ENCODE measurements at places on chromosomes 2 and 18.

- no peak for DNase-seq
These were observed 3.9 kb downstream of the TANK start for GRCh38 chr2:161164161-161164560.

DNA sequence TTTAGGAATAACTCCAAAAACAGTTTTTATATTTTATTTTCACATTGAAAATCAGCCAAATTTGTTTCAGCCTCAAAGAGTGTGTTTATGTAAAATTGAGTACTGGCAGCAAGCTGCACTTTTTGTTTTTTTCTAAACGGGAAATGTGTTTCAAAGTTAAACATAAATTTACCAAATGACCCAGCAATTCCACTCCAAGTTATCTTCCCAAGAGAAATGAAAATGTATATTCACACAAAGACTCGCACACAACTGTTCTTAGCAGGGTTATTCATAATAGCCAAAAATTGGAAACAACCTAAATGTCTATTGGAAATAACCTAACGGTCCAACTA is 9.3 kb downstream of the ALPK2 start:
- no peak for DNase-seq

GRCh38 chr2:173223871-173224270 is 130.8 kb upstream of the CDCA7 start:
- no peak for DNase-seq

DNA sequence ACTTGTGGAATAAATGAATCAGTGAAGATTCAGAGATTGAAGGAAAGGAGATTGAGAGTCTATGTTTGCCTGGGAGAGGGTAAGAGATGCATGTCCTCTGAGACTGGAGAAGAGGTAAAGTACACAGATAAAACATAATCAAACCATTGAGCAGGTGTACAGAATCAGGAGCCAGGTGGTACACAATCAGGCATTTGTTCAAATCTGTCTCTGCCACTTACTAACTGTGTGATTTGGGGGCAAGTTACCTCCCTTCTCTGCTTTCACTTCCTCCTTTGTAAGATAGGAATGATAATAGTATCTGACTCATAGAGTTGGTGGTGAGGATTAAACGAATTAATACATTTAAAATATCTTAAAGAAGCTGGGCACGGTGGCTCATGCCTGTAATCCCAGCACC is 94.0 kb downstream of the CDK15 start:
- DNase-seq = no peak

GRCh38 chr2:128024816-128025215 is 3.0 kb downstream of the SAP130 start:
- DNase-seq = no peak

GRCh38 chr2:207285473-207285815 is 119.7 kb upstream of the KLF7 start:
- no peak for DNase-seq

DNA sequence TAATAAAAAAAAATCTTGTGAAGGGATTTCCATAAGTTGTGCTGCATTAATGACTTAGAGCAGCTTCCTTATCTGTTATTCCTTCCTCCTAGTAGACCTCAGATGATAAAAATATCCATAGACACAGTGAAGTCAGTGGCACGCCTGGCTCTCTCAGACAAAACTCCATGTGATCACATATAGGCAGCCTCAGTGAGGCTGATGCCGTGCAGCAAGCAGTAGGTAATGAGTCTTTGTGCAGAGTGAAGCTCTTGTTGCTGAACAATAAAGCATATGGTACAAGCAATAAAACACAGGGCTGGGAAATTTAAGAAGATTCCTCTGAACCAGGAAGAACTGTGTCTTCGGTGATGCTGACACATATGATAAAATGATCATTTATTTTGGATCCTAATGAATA is 102.7 kb downstream of the CSRNP3 start:
- no peak for DNase-seq

- no peak for DNase-seq
These were observed 29.0 kb upstream of the TTR start for GRCh38 chr18:31562726-31563125.

DNA sequence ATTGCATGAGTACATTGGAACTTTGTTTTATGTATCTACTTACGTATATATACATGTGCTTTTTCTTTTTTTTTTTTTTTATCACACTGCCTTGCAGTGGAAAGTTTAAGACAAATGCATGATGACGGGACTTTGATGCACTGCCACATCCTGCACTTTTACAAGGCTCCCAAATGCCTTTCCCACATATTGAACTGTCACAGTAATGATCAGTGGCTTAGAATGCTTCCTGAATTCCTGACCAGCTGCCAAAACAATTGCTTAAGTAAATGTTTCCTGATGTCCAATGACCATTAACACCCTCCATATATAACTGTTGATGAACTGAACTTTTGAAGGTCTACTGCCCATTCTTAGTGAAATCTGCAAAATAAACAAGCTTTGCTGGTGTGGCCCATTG is 60.2 kb downstream of the LYPD6B start:
- no peak for DNase-seq

- DNase-seq = no peak
These were observed 12.4 kb downstream of the ALPK2 start for GRCh38 chr18:58616446-58616845.

DNA sequence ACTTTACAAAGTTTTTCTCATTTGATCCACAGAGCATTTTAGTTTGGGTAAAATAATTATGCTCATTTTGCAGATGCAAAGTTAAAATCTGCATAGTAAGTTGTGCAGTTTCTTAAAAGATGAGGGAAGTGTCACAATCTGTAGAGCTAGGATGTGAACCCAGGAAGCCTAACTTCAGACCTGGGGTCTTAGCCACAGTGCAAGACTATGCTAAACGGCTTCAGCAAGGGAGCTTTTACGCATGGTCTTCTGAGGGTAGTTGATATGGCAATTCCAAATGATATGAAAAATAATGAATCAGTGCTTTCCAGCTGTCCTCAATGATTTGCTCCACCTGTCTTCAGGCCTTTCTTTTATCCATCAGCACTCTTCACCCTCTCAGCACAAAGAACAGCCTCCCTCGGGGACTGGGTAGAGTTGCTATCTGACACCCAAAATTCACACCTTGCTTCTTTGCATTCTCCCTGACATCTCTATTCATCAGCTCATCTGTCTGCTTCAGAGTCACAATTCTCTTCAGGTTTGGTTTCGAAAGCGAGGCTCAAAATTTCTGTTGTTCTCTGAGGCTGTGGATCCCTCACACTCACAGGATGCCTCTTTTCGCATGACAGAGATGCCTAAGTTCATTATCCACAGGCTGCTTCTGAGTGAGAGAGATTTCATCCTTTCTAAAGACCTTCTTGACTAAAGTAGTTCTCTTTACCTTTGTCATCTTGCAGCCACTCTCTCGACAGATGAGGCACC is 302.5 kb downstream of the NRXN1 start:
- no peak for DNase-seq

- no peak for DNase-seq
These were observed 256.9 kb upstream of the DDX18 start for GRCh38 chr2:117557626-117558025.

GRCh38 chr18:26656944-26657536 is 108.7 kb upstream of the KCTD1 start:
- DNase-seq = peak; percentile 13

DNA sequence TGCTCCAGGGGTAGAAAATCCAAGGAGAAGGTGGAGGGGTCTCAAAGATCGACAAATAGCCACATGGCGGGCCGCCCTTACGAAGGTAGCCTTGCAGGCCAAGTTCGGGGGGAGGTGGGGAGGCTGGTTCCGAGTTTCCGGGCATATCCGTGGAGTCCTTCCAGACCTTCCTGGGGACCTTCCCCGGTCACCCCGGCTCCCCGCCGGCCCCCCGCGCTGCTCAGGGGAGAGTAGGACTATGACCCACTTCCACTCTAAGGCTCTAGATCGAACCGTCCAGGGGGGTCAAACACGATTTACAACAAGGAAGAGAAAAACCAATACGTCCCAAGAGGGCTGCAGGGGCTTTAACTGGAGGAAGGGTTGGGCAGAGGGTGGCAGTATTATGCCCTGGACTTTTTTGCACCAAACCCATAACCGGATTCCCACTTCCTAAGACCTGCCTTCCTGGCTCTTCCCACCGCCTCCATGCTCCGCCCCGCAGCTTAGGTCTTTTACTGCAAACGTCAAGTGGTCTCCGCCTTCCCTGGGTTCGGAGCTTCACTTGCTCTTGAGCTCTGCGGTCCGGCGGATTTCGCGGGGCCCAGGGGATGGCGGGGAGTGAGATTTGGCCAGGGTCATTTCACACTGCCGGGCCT is 779 bp upstream of the LYPD6 start:
- DNase-seq = no peak

DNA sequence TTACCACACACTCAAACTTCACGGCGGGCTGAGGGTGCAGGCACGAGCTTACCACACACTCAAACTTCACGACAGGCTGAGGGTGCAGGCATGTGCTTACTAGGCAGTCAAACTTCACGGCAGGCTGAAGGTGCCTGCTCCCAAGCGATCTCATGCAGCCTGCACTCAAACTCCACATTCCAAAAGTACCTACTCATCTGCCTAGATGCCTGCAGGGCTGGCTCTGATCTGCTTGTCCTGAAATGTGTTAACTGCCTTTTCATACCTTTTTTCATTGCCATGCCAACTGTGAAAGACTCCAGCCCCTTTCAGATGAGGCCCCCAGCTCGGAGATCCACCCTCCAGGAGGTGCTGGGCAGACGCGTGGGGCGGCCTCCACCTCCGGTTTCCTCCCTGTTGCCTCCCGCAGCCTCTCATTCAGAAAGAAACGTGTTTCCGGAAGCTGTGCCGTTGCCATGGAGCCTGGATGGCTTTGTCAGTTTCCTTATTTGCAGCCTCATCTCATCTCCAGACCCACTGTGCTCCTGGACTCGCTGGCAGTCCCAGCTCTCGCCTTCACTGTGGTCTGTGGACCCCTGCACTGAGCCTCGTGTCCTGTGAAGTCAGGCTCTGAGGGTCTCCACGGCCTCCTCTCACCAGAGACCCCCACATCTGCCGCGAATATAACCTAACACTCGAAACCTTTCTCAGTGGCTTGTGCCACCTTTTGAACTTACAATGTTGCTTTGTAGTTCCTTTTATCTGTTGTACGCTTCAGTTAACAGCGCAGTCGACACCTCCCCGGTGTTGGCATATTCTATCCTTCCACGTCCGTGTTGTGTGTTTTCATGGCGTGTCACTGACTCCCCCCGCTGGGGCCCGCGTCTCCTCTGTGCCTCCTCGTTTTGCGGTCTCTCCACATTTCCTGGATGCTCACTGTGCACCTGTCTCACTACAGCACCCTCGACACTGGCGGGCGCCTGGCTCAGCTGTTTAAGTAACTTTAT is 106.1 kb upstream of the ALKAL2 start:
- DNase-seq = peak; percentile 70

- DNase-seq = no peak
These were observed 434.4 kb downstream of the HRH4 start for GRCh38 chr18:24894880-24895279.

GRCh38 chr2:152858594-152859265 is 140.3 kb downstream of the ARL6IP6 start:
- DNase-seq = no peak

- no peak for DNase-seq
These were observed 258.6 kb upstream of the CRIM1 start for GRCh38 chr2:36097022-36097421.

DNA sequence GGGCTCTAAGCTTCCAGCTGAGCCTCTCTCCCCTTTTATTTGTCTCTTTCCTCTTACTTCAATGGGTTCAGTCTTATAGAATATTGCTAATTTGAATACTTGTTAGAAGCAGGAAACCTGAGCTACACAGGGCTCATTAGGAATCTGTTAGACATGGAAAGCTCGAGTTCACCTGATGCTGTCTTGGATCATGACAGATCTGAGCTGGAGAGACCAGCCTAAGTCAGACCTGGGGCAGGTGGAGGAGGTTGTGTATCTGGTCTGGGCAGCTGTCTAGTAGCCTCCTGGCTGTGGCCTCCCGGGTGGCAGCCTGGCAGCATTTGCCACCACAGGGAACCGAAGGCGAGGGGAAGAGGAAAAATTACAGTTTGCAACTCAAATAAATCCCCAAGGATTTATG is 185.9 kb downstream of the ICOS start:
- DNase-seq = no peak

GRCh38 chr2:217186152-217186551 is 326.3 kb upstream of the TNP1 start:
- DNase-seq = no peak

DNA sequence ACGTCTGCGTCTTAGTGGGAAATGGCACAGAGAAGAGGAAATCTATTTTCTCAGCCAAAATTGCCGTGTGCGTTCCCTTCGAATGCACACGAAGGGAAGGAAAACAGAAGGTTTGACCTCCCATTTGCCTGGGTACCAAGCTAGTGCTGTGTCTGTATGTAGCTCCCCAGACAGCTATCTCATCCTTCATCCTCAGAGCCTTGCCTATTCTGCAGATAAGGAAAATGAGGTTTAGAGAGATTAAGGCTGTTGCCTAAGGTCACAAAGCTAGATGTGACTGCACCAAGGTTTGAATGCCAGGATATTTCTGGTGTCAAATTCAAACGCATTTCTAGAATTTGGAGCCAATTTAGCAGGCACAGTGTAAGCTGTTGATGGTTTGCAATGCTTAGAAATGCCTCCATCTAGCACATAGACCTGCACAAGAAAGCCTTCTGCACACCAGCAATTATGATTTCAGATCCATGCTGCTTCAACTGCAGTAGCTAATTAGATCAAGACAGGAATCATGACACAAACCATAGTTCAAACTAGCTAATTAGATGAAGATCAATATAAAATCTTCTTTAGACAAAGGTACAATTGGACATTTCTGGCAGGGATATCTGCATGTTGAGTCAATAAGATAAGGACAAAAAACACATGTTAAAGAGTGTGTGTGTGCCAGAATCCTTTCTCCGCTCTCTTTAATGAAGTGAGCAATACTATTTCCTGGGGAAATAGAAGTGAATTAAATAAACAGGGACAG is 115.1 kb downstream of the CMPK2 start:
- no peak for DNase-seq

- DNase-seq = no peak
These were observed 21.7 kb downstream of the INHBB start for GRCh38 chr2:120367649-120368048.

Data from activated CD4-positive, alpha-beta T cell treated with anti-CD3 and anti-CD28 coated beads for 48 hours (primary cell).